ENCODE measurements at places on chromosomes 1 and 21.

DNA sequence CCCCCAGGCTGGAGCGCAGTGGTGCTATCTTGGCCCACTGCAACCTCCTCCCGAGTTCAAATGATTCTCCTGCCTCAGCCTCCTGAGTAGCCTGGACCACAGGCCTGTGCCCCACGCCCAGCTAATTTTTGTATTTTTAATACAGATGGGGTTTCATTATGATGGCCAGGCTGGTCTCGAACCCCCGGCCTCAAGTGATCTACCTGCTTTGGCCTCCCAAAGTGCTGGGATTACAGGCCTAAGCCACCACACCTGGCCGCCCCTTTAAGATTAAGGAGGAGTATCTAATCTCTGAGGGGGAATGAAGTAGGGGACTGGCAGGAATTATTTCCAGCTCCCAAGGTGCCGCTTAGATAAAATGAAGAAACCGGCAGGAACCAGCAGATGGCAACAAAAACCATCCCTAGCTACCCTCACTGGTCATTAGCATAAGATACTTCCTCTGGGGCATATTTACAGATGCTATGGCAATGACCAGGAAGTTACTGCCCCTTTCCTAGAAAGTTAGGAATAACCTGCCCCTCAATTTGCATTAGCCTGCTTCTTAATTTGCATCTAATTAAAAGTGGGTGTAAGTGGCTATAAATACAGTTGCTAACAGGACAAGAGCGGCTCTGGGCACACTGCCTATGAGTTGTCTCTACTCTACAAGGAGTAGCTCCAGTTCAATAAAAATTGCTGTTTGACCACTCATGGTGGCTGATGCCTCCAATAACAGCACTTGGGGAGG is 7.1 kb upstream of the NSUN4 start:
- peak; percentile 87 for DNase-seq

- no peak for DNase-seq
These were observed 520.8 kb downstream of the PTPRU start for GRCh38 chr1:29756901-29757725.

DNA sequence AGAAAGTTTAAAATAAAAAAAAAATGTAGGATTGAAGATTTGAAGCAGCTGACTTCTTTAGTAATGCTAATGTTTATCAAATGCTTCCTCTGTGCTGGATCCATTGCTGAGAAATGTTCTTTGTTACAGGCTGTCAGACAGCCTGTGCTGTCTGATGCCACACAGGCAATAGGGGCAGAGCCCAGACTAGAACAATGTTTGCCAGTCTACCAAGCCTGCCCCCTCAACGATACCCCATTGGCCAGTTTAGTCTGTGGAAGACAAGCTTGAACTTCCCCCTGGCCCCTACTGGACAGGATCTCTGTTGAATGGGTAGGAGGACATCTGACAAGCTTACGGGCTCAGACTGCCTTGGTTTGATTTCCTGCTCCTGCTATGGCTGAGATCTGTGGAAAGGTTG is 79.4 kb downstream of the PAPPA2 start:
- DNase-seq, result no peak

DNA sequence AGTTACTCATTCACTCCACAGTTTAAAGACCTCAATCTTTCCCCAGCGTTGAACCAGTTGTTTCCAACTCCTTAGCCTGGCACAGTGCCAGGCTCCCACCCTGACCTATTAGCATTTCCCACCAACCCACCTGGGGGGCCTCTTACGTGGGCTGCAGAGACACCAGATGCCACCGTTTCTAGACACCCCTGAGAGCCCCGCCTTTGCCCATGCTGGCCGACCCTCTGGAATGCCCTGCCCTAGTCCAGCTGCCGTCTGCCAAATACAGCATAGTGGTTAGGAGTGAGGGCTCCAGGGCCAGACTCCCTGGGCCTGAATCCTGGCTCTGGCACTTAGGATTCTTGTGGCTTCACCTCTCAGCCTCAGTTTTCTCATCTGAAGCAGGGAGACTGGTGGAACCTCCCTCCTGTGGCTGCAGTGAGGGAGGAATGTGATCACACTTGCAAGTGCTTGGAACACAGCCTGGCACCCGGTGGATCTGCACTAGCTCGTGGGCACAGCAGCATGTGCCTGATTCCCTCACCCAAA is 65.2 kb downstream of the TMCO4 start:
- no peak for DNase-seq

DNA sequence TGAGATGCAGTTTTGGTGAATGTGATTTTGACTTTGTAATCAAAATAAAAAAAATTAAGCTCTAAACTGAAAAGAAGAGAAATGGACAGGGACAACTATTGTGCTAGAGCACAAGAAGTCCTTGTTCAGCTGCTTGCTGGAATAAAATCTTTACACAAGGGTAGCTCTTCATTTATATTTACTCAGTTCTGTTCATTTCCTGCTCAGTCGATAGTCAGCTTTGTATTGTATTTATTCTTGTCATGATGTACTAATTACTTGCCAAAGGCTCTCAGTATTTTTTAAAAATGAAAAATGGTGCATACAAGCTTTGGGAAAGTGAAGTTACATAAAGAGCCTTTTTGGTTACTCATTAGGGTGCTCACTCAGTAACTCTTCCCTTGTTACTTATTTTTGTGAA is 17.8 kb downstream of the F5 start:
- no peak for DNase-seq

DNA sequence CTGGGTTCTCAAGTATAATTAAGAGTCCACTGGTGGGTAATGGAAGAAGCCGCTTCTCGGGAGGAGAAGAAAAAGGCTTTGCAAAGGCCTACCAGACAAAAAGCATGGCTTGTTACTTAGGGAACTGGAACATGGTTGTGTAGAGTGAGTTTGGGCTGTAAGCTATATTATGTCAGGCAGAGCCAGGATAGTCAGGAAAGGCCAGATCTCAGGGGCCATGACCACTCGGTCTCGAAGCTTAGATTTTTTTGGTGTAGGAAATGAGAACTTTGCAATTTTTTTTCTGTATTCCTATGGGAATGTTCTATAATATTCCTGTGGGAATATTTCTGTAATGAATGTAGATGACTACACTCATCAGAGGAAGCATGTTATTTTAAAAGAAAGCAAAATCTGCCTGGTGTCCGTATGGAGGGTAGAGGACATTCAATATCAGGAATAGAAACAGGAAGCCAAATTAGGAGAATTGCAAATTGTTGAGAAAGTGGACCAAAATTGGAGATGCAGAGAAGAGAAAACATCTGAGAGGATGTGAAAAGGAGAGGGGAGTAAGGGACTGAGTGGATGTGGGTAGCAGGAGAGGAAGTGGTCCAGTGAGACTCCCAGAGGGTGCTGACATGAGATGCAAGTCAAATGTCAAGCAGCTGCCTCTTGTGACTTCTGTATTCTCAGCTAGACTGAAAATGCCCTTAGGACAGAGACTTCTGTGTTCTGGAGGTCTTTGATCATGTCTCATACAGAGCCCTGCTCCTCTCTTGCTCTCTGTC is 45.2 kb upstream of the HAO2 start:
- no peak for DNase-seq

- DNase-seq, result no peak
These were observed 107.2 kb downstream of the PTPRU start for GRCh38 chr1:29343476-29343875.

DNA sequence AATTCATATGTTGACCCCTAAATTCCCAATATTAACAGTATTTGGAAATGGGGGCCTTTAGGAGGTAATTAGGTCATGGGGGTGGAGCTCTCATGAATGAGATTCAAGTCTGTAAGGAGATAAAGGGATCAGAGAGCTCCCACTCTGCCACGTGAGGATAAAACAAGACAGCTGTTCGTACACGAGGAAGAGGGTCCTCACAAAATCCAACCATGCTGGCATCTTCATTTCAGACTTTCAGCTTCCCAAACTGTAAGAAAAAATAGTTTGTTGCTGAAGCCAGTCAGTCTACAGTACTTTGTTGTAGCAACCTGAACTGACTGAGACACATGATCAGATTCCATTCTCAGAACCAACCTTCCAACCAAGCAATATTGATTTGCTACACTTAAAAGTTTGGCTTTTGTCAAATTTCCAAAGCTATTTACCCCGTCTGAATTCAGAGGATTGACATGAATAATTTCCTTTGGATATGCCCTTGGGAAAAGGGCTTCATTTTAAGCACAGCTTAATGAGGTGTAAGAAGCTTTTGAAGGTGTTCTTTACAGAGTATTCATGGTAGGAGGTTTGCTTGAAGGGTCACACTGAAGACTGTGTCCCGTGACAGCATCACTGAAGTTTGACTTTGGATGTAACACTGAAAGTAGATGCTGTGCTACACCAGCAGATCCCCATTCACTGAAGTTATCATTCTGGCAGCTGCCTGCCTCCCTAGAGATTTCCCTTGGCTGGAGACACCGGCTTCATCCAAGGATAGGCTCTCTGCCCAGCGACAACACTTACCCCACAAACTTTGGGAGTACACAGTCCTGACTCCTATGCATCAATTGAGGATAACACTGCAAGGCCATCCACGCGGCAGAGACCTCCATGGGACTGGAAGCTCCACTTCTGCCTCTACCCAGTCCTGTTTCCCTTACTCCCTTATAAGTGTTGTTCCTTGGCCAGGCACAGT is 4.9 kb upstream of the OMA1 start:
- no peak for DNase-seq

All from OCI-M1 (cell line).